ENCODE measurements at places on chromosomes 3 and 15. TPM values are rescaled to one million over a fixed set of nuclear protein-coding genes. Genes with fewer than 3 reads are reported as not detected.

Gene FEZF2
- not detected for total RNA-seq

Gene PLEKHO2
- total RNA-seq = 26.7 TPM

Gene DZIP1L
- total RNA-seq = 11.0 TPM

DNA sequence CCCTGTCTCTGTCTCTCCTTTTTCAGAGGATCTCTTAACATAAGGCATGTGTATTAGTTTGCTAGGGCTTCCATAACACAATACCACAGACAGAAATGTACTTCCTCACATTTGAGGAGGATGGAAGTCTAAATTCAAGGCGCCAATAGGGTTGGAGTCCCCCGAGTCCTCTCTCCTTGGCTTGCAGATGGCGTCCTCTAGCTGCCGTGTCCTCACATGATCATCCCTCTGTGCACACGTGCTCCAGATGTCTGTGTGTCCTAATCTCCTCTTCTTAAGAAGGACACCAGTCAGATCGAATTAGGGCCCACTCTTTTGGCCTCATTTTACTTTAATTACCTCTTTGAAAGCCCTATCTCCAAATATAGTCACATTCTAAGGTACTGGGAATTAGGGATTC lies 23.0 kb upstream of the BFSP2 start:
- no peaks in the 10 kb centered on the region for H3K27me3 ChIP-seq
- peak; percentile 13 for DNase-seq
- no peak overlapping the region for H3K27ac ChIP-seq
- no peak overlapping the region for H3K4me3 ChIP-seq
- peaks cover 9% of the 10 kb centered on the region for H3K4me1 ChIP-seq

- no peak overlapping the region for H3K27ac ChIP-seq
- H3K4me1 ChIP-seq = no peaks in the 10 kb centered on the region
- H3K27me3 ChIP-seq = peaks cover 3% of the 10 kb centered on the region
- H3K36me3 ChIP-seq = no peaks in the 10 kb centered on the region
- H3K4me3 ChIP-seq = no peak overlapping the region
- DNase-seq = no peak
Observed at GRCh38 chr15:46502667-46503066, 867.8 kb downstream of the SQOR start.

DNA sequence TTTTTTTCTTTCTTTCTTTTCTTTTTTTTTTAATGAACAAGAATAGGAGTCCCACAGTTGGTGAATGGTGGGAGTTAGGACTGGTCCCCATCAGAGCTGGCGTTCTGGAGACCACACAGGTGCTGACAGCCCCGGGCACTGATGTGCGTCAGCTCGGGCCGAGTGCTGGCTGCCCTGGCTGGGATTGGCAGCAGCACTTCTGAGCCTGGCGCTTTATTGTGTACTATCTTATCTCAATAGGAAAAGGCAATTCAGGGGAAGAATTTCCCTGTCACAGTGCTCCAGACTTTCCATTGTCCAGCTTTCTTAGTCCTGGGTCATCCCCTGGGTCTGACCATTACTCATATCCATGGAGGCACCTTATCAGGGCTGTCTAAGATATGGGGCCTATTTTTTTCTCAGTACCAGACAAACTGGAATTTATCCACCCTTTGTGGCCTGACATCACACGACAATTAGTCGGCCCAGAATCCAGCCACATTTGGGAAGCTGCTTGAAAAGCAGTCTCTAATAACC lies 54.1 kb downstream of the TMEM44 start:
- no peak overlapping the region for H3K4me3 ChIP-seq
- no peaks in the 10 kb centered on the region for H3K36me3 ChIP-seq
- no peak for DNase-seq
- H3K27me3 ChIP-seq = no peaks in the 10 kb centered on the region
- H3K4me1 ChIP-seq = peaks cover 17% of the 10 kb centered on the region
- no peak overlapping the region for H3K27ac ChIP-seq

- DNase-seq = peak; percentile 46
- no peak overlapping the region for H3K4me3 ChIP-seq
- no peaks in the 10 kb centered on the region for H3K4me1 ChIP-seq
- H3K36me3 ChIP-seq = no peaks in the 10 kb centered on the region
Observed at GRCh38 chr3:77102951-77103769, 63.3 kb downstream of the ROBO2 start.

- no peak overlapping the region for H3K27ac ChIP-seq
- no peak overlapping the region for H3K4me3 ChIP-seq
- no peaks in the 10 kb centered on the region for H3K27me3 ChIP-seq
Observed at GRCh38 chr15:65845826-65846519, 23.3 kb upstream of the RAB11A start.

- H3K36me3 ChIP-seq = no peaks in the 10 kb centered on the region
- no peak overlapping the region for H3K4me3 ChIP-seq
- H3K27ac ChIP-seq = no peak overlapping the region
- DNase-seq = no peak
Observed at GRCh38 chr3:133831966-133832801, 26.6 kb downstream of the SRPRB start.

DNA sequence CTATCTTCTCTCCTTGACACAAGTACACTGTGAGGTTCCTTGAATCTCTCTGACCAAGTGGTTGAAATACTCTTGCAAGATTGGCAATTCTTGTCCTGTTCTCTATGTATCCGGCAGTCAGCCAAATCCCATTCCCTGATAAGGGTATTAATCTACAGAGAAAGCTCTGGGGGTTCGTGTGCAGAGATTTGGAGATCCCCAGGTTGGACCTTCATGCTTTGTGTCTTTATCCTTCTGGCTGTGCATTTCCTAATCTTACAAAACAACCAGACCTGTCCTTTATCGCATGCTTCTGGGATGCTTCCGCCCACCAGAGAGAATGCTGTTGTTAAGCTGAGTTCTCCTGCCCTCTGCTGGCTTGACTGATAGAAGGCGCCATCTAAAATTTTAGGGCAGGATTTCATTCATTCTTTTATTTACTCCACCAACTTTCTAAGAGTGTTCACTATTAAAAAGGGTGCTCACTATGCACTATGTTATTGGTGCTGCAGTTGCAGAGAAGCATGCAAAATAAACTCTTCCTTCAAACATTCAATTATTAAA lies 8.6 kb upstream of the SST start:
- no peaks in the 10 kb centered on the region for H3K36me3 ChIP-seq
- no peaks in the 10 kb centered on the region for H3K27me3 ChIP-seq
- no peaks in the 10 kb centered on the region for H3K4me1 ChIP-seq
- H3K27ac ChIP-seq = no peak overlapping the region
- peak; percentile 7 for DNase-seq
- H3K4me3 ChIP-seq = no peak overlapping the region

GRCh38 chr15:35663956-35664355 lies 118.0 kb upstream of the DPH6 start:
- H3K27ac ChIP-seq = no peak overlapping the region
- H3K4me1 ChIP-seq = no peaks in the 10 kb centered on the region
- DNase-seq = no peak

- H3K36me3 ChIP-seq = peaks cover 2% of the 10 kb centered on the region
- no peaks in the 10 kb centered on the region for H3K27me3 ChIP-seq
- H3K4me3 ChIP-seq = peak overlapping the region; percentile 67
- H3K4me1 ChIP-seq = peaks cover 13% of the 10 kb centered on the region
Observed at GRCh38 chr15:90903733-90904536, 833 bp downstream of the MAN2A2 start.

All from SJCRH30 (cell line).